ENCODE measurements at places on chromosomes 6 and 20.

- DNase-seq: no peak
These were observed 7.9 kb upstream of the TGIF2 start for GRCh38 chr20:36565520-36565919.

- no peak for DNase-seq
These were observed 503.8 kb upstream of the MARCKS start for GRCh38 chr6:113353392-113353791.

DNA sequence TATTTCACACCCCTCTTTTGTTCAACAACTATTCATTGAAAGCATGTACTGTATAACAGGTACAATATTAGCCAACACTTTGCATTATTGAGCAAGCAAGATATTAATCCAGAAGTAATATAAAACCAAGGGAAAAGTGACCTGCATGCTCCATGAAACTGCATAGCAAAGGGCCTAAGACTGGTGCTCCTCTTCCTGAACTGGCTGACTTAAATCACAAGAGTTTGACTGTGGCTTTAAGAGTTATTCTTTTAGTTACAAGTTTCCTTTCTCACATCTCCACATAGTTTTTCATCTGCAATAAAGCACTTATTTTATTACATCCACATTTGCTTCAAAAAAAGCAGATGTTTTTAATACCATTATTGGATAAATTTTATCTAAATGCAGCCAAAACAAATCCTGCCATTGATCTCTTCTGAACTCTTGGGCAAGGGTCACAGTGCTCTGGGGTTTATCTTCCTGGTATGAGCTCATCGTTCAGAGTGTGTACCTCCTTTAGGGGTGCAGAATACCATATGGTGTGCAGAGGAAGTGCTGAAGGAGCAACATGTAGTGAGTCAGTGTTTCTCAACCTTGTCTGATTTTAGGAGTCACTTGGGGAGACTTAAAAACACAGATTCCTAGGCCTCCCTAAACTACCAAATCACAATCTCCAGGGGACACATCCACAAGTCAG, 1225.9 kb upstream of the MAP3K7 start:
- no peak for DNase-seq

DNA sequence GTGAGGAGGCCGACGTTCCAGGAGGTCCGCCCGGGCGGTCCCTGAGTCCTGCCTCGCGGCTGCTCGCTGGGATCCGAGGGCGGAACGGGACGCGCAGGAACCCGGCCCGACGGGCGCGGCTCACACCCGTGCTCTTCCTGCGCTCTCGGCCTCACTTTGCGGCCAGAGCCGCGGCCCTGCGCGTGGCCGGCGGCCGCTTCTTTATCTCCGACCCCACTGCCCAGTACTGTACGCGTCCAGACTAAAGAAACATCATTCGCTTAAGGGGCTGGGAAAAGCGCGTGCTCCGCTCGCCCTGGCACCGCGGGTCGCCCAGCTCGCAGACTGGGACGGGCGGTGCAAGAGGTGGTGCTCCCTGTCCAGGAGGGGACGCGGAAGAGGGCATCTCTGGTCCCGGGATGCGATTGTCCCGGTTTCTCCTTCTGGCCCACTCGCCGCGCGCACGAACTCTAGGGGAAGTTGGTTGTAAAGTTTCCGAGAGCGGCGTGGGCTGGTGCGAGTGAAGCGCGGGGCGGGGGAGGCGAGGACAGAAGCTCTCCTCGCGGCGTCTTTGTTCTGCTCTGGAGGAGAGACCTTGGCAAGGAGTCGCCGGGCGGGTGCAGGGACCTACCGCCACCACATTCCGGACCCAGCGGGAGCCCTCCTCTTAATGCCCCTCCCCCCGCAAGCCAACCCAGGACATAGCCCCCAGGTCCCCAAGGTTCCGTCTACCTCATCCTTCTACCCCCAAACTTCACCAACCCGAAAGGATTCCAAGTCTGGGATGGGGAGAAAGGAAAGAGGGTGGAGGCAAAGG, 71.0 kb downstream of the SOX4 start:
- no peak for DNase-seq

DNA sequence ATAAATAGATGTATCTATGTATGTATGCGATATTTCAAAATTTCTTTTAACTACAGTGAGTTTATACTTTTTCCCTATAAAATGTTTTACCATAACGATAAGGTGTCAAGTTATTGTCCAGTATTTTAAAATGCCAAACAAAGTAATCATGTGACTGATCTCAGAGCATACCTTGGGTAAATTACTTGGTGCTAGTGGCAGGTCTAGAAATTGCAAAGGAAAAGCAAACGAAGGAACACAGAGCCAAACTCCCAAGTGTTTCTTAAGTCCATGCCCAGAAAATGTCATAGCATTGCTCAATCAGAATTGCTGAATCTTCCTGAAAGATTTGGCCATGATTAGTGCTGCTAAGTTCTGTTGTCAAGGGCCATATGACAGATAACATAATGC, 77.5 kb downstream of the CAP2 start:
- DNase-seq: no peak

DNA sequence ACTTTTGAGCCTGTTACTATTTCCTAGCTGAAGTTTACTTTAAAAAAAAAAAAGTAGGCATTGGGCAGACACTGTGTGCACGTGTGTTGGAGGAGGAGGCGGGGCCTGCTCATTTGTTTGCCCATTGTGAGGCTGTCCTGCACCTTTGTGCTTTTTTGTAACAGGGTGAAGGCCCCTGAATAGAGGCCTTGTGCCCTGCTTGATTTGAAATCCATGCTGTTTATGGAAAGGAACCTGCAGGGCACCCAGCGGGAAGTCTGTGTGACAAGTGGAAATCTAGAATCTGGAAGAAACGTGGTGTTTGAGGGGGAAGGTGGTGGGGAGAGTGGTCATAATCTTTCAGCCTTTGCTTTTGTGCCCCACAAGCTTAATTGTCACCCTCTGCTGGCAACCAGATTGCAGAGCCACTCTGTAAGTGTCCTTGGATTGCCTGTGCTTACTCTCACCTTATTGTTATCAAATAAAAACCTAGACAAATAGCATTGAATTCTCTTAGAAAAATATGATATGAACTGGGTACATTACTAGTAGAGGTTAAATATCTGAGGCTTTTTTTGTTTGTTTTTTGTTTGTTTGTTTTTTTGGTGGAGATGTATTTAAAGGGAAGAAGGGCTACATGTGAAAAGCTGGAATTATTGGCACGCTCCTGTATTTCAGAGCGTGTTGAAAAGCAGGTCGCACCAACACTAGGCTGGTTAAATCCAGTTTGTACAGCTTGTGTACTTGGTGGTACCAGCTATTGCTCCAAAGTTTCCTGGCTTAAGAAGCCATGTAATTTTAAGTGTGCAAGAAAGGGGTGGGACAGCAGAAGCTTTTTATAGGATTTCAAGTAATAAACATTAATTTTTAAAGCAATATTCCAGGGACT, 156.3 kb downstream of the ARID1B start:
- DNase-seq: no peak

GRCh38 chr20:431012-431904, 23.2 kb downstream of the RBCK1 start:
- DNase-seq: peak; percentile 68

GRCh38 chr6:154653853-154654252, 79.4 kb upstream of the SCAF8 start:
- DNase-seq: no peak

DNA sequence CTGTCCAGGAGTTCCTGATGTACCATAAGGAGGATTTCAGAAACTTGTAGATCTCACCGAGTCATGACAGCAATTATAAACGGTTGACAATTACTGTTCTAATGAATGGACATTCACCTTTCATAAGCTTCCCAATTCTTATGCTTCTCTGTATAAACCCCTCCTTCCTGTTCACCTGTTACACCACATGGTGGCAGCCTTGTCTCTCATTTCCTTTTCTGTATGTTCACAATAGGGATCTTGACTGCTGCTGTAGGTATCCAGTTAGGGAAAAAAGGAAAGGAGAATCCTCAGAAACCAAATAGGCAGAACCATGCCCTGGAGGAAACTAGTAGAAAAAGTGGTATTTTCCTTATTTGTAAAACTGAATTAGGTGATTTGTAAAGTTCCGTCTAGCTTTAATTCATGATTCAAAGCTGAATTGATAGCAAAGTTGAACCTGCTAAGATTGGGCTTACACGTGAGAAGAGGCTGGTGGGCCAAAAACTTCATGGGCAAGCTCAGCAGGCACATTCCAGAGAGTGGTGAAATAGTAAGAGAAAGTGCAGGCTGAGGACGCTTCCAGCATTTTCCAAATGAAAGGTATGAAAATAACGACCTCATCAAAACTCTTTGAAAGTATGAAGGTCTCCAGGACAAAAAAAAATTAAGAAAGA, 29.0 kb upstream of the TBPL1 start:
- peak; percentile 77 for DNase-seq

DNA sequence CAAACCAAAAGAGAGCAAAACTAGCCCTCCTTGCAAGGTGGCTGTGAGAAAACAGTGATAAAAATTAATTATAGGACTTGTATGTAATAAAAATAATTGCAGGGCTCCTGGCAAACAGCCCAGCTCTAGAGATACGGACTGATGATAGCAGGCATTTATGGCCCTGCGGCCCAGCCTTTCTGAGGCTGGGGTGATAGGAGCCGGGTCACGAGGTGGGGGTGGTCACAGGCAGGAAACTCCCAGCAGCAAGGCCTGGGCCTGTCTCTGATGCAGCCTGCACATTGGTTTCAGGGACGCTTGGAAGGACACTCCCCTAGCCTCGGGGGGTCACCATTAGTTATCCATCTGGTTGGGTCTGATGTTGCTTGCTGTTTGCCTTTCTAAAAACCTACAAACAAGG, 18.7 kb upstream of the TTPAL start:
- no peak for DNase-seq

GRCh38 chr6:15504581-15505350, 158.1 kb downstream of the DTNBP1 start:
- DNase-seq: peak; percentile 57

GRCh38 chr6:134374491-134375219, 56.7 kb upstream of the SGK1 start:
- no peak for DNase-seq

- no peak for DNase-seq
These were observed 763 bp downstream of the TMEM14A start for GRCh38 chr6:52671676-52672075.

DNA sequence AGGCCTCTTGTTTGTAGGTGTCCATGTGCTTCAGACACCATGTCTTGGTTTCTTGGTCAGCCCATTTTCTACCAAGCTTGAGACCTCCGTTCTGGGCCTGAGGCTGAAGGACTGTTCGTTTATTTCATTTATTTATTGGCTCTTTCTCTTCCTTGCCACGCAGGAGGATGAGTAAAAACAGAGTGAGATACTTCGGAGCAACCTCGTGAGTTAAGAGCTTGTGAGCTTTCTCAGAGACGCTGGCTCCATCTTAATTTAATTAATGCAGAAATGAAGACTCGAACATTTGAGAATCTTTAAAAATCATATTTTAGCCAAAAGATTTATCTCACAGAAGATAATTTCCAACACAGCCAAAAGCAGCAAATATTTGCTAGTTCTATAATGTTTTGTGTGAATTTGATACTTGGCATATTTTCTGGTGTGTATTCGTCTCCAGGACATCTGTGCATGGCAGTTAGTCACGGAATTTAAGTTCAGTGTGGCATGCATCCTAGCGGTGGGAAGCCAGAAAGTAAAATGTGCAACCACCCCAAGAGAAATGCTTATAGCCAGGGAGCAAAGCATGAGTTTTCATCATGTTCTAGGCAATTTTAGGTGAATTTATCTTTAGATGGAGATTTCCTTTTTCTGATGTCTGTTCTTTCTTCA, 76.0 kb downstream of the THBS2 start:
- no peak for DNase-seq

GRCh38 chr6:41654151-41654697, 16.0 kb downstream of the MDFI start:
- no peak for DNase-seq

- peak; percentile 66 for DNase-seq
These were observed 13.3 kb downstream of the GRM4 start for GRCh38 chr6:34132486-34133185.

- no peak for DNase-seq
These were observed 83.9 kb upstream of the CEP85L start for GRCh38 chr6:118735320-118735719.

- no peak for DNase-seq
These were observed 32.0 kb downstream of the TSPYL4 start for GRCh38 chr6:116221911-116222310.

GRCh38 chr20:10649797-10650160, 24.0 kb downstream of the JAG1 start:
- DNase-seq: no peak

- DNase-seq: no peak
These were observed 947.7 kb upstream of the MAP3K7 start for GRCh38 chr6:91534614-91535013.

DNA sequence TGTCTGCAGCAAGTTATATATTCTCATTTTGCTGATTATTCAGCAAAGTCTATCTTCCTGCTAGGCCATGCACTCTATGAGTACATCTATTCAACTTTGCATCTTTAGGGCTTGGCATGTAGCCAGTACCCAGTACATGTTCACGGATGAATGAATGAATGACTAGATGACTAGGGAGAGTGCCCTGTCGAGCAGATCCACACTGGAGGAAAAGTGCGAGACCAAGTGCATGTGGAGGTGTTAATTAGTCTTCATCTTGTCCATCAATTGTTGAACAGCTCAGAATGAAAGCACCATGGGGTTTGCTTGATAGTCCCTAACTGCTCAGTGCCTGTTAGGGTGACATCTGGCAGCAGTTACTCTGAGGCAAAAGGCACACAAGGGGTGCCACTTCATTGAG, 30.4 kb downstream of the TM9SF4 start:
- DNase-seq: no peak
